Activated CD4-positive, alpha-beta T cell treated with anti-CD3 and anti-CD28 coated beads for 4 hours (primary cell): ENCODE measurements at places on chromosomes 11 and 22.

DNA sequence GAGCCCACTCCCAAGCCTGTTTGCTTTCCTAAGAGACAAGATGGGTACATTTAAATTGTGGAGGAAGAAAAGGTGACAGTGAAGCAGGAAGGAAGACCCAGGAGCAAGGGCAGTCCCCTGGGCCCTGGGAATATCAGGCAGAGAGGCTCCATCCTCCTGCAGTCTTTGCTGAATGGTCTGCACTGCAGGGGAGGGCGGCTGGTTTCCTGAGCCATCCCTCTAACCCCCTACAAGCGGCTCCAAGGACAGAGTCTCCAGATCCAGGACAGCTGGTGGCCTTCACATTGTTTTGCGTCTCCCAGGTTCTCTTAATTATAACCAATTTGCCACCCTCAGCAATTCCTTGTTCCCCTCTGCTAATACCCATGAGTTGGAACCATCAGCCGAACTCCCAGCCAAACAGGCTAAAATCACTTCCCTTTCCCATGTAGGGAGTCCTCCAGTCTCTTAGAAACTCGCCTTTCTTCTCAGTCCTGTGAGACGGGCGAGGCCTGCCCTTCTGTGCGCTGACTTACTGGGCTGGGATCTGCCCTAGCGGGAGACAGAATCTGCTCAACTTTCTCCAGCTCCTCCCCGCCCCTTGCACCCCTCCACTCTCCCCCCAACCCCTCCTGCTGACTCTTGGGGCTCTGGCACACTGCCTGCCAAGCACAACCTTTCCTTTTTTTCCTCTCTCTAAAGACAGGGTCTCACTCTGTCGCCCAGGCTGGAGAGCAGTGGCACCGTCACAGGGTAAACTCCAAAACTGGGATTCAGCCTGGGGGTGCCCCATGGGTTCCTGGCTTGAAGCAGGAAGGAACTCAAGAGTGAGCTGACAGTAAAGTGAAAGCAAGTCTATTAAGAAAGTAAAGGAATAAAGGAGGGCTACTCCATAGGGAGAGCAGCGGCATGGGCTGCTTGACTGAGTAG lies 53.4 kb upstream of the EMID1 start:
- DNase-seq = no peak

DNA sequence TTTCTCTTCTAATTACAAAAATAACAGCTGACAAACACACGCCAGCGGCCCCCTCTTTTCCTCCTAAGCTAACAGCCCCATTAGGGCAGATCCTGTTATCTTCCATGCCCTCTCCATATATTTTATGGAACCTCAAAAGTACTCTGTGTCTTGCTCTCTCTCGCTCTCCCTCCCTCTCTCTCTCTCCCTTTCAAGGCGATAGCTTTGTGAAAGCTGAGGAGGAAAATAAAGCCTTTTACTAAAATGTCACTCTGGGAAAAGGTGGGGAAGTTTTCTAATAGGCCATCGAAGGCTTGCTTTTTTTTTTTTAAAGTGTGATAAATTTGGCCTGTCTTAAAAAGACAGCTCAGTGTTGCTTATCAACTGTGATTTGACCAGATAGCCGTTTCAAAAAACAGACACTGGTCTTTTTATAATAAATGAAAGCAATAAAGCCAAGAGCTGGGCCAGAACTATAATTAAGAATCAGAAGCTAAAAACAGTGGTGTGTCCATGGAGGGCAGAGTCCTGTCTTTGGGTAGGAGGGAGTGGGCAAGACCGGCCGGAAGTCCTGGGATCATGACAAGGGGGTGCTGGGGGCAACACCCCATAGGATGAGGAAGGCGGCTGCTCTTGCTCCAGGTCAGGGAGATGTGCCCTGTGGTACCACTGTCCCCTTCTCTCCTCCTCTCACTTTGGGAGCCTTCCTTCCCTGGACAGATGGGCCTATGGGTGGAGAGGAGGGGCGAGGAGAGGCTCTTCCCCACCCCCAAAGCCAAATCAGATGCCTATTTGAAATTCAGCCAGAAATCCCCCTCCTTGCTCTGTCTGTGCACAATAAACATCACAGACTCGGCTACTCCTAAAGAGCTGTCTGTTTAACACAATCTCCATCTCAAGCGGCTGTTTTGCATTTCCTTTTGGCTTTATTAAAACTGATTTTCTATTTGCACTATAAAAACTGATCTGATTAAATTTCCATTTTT lies 267.2 kb downstream of the BUD13 start:
- DNase-seq = no peak

GRCh38 chr22:23305922-23306374 lies 125.6 kb downstream of the BCR start:
- no peak for DNase-seq

- no peak for DNase-seq
Observed at GRCh38 chr11:31645747-31646146, 136.2 kb downstream of the ELP4 start.

DNA sequence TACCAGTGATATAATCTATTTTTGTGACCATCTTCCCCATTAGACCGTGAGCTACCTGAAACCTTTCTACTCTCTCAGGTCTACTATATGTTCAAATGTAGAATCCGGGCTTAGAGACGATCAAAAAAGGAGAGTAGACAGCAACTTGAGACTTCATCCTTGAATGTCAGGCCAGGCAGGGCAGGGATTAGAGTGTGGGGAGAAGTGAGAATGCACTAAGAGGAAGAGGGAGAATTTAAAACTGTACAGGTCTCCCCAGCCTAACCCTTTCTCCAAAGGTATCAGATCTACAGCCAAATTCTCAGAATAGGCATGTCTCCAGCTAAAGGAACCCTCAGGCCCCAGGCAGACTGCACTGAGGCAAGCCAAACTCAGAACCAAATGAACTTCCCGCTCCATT lies 935 bp downstream of the LAMTOR1 start:
- DNase-seq = no peak

DNA sequence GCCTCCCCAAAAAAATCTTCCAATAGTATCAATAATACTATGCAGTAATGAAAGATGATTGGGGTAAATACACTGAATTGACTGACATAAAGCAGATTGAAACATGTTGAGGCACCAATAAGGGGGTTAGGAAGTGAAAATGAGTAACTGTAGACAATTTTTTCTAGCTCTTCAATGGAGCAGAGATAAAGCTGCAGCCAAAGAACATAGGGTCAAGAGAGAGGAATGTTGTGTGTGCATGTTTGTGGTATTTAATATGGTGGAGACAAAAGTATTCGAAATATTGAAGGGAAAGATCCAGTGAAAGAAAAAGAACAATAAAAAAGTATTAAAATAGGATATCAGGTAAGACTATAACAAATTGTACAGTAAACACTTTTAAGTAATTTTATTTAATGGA lies 450.0 kb upstream of the CCDC179 start:
- no peak for DNase-seq

DNA sequence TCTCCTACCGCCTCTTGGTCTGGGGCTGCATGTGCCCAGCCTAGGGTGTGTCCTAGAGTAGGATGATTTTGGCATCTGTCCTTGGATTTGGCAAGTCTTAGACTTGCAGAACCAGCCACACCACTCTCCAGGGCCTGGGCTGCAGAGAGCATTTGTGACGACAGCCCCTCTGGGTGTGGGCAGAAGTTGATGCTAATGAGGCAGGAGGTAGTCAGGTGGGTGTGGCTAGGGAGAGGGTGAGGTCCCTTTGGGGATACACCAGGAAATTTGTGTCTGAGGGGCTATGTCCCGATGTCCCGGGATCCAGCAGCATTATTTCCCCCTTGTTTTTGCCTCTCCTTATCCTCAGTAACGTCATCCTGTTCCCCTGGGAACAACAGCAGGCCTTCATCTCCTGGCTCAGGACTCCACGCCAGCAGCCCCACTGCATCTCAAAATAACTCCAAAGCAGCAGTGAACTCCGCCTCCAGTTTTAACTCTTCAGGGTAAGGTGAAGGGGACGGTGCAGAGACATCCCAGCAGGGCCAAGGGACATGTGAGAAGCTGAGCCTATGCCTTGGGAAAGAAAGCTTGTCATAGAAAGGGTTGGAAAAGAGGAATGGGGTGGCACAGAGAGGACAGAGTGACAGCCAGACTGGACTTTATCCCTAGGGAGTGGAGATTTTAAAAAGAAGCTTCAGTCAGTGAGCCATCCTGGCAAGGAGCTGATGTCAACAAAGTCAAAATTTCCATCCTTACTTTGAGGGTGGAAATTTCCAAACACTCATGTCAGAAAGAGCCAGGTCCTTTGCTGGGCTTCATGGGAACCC lies 8.0 kb upstream of the TLCD5 start:
- no peak for DNase-seq

DNA sequence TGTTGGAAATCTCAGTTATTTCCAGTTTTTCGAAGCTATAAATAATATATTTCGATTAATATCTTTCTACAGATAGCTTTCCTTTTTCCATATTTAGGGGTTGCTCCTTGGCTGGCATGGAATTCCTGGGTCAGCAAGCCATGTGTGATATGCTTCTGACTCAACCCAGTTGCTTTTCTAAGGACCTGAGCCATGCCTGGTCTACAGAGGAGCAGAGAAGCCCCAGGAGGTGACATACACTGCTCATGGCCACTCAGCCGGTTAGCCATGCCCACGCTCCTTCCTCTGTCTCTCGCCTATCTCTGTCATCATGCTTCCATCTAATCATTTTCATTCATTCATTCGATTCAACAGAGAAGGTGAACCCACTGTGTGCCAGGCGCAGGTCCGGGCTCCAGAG lies 23.2 kb upstream of the PDGFB start:
- DNase-seq = no peak

DNA sequence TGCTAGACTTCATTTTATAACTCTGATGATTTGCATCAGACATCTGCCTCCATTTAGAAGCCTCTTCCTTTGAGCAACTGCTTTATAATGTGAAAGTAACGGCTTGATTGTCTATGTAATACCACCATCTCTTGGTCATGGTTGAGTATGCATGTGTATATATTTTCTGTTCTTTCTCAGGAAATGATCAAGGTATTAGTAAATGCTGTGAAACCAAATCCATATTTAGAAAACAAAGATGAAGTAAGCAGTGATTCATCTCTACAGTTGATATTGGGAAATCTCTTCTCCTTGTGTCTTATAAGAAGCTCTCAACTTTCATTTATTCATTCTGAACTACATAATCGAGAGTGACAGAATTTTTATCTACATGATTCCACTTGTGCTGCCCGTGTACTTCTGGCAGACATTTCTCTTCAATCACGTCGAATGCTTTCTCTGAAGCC lies 104.6 kb upstream of the ANO3 start:
- no peak for DNase-seq

- DNase-seq = no peak
Observed at GRCh38 chr11:9273376-9274336, 8.5 kb upstream of the DENND5A start.

DNA sequence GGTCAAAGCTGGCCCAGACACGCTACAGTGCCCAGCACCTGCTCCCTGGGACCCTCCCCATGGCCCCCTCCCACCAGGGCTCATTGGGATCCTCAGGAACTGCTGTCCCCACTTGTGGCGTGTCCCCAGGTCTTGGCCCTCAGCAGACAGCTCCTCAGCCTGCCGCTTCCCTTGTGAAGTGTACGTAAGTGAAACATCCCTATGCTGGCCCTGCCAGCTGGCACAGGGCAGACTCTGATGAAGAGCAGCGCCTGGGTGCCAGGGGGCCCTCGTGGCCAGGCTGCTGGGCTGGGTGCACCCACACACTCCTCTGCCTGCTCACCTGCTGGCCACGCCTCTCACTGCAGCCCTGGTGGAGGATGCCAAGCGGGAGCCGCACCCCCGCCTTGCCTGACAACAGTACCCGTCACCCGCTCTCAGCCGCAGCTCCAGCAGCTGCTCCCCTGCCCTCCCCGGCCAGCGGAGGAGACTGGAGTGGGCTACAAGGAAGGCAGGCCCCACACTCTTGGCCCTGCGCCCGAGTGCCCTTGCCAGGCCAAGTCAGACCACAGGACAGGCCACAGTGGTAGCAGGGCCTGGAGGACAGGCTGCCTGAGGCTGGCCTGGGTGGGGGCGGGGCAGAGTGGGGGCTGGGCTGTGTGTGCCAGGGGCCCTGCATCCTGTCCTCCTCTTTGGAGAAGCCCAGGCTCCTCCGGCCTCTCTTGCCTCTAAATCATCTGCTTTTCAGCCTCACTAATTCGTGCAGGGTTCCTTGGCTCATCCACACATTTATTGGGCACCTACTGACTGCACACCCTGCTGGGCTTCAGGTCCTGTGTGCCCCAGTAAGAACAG lies 39.5 kb downstream of the IGF2 start:
- DNase-seq = no peak

- no peak for DNase-seq
Observed at GRCh38 chr11:78567209-78567608, 7.5 kb downstream of the NARS2 start.

DNA sequence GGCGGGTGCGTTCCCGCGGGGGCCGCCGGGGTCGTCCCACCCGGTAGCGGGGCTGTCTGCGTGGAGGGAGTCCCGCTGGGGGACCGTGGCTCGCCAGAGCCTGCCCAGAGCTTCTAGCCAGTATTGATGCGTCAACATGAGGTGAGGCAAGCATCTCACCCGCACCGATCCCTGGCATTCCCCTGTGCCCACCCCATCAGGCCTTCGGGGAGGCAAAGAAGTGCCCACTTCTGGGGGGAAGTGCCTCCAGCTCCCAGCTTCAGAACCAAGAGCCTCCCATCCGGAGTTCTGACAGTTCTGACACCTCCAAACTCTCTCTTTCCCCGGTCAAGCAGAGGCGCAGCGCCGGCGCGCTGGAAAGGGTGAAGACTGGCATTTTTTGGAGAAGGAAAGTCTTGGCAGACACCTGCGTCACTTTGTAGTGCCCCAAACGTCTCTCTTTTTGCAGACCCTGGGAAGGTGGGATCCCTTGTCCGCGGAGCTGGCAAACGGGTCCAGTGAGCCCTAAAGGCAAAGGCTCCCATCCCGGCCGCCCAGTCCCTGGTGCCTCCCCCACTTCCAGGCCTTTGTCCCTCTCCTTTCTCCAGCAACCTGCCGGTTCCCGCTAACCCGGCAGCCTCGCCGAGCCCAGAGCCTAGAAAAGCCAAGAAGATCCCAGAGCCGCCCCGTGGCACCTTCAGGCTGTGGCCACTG lies 3.2 kb upstream of the PAX6 start:
- no peak for DNase-seq

- no peak for DNase-seq
Observed at GRCh38 chr11:76139314-76139713, 67.0 kb downstream of the WNT11 start.

DNA sequence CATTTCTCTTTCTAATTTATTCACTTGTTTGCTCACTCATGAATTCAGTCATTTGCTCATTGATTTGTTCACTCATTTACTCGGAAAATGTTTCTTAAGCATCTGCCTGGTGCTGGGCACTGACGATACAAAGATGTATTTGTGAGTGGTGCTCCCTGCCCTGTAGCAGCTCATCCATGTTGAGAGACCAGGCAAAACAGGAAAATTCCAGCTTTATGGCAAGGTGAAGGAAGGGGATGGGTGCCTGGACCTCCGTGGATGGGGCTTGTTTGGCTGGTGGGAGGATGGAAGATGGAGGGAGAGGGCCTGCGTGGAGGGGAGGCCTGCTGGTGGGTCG lies 53.1 kb downstream of the TBC1D22A start:
- no peak for DNase-seq

DNA sequence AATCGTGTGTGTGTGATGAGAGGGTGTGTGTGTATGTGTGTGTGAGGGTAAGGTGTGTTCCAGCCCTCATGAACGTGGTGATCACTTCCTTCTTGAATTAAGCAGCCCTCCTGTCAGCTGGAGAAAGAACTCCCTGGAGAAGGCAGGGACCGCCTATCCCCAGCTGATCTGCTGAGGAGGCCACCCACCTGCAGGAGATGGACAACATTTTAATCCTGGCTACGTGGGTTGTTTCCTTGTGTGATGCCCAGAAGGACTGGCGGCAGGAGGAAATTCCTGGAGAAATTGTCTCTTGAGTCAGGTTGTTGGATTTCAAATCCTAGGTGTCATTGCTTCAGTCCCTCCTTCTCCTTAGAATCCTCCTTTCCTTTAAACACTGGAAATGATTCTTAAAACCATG lies 878.8 kb downstream of the NTM start:
- DNase-seq = no peak
